ENCODE measurements at places on chromosomes 3 and 15. TPM values are rescaled to one million over a fixed set of nuclear protein-coding genes. Genes with fewer than 3 reads are reported as not detected.

GOLGA6A gene
- not detected for total RNA-seq

- H3K36me3 ChIP-seq = no peaks in the 10 kb centered on the region
- H3K27me3 ChIP-seq = no peaks in the 10 kb centered on the region
- peak overlapping the region; percentile 55 for H3K27ac ChIP-seq
- peak overlapping the region; percentile 66 for H3K4me3 ChIP-seq
- DNase-seq = no peak
Measured at GRCh38 chr15:63600001-63600615, 2.9 kb downstream of the FBXL22 start.

DNA sequence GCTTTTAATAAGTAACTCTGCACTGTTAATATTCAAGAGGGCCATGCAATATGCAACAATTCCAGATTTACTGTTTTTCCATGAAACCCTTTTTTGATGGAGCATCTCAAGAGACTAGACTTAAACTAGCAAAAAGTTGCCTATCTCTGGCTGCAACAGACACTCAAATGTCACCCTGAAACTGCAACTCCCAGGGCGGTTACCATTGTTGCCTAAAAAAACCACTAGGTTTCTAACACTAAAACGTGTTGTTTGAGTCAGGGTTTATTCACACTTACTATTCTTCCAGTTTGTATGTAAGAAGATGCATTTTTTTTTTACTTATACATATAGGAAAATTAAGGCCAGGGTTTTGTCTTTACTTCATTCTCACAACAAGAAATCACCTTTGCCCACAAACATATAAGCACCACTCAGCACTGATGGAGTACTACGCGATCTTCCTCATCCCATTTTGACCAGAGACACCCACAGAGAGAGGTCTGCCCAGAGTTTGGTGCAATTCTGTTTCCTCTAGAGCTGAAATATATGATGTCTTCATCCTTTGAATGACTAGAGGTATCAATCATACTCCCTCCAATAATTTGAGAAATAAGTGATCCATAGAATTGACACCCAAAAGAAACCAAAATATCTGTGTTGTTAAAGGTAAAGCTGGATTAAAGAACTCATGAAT lies 124.0 kb upstream of the SNTN start:
- no peaks in the 10 kb centered on the region for H3K27me3 ChIP-seq
- DNase-seq = no peak
- H3K4me1 ChIP-seq = no peaks in the 10 kb centered on the region
- no peaks in the 10 kb centered on the region for H3K36me3 ChIP-seq

GRCh38 chr3:194087995-194088855 lies 47.7 kb upstream of the HES1 start:
- peak; percentile 37 for DNase-seq
- H3K36me3 ChIP-seq = no peaks in the 10 kb centered on the region
- H3K4me3 ChIP-seq = no peak overlapping the region

DNA sequence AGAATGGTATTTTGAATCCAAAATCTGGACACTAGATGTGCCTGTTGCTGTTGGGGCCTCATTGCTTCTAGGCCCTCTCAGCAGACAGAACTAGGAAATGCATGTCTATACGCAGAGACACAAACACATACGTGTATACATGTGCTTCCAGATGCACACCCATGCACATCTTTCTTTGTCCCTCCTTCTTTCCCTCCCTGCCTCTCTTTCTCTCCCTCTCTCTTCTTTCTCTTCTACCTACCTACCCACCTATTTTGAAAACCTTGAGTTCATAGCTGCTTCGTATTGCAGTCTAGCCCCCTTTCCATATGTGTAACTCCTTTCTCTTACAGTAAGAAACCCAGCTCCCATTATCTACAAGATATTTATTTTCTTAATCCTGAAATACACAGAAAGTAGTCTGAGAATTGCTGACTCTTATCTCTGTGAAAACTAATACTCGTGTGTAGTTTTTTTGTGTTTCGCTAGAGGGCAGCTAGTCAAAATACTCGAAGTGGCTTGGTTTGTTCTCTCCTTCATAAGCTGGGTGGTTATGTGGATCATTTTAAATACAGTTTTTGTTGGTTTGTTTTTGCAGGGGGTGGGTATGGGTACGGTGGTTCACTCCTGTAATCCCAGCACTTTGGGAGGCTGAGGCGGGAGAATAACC lies 18.5 kb downstream of the RPL32 start:
- DNase-seq = no peak
- no peaks in the 10 kb centered on the region for H3K36me3 ChIP-seq
- H3K27ac ChIP-seq = no peak overlapping the region

Measured in SJCRH30 (cell line).